ENCODE measurements at places on chromosomes 1 and 21. TPM values are rescaled to one million over a fixed set of nuclear protein-coding genes. Genes with fewer than 3 reads are reported as not detected.

- no peak for DNase-seq
- no peak overlapping the region for H3K4me3 ChIP-seq
- no peaks in the 10 kb centered on the region for H3K36me3 ChIP-seq
- no peaks in the 10 kb centered on the region for H3K27me3 ChIP-seq
Measured at GRCh38 chr1:202069662-202070061, 53.1 kb upstream of the GPR37L1 start.

GRCh38 chr1:178486100-178487069 lies 10.4 kb downstream of the CLEC20A start:
- no peaks in the 10 kb centered on the region for H3K36me3 ChIP-seq
- H3K4me1 ChIP-seq = peaks cover 23% of the 10 kb centered on the region
- DNase-seq = no peak
- H3K27me3 ChIP-seq = no peaks in the 10 kb centered on the region
- H3K27ac ChIP-seq = no peak overlapping the region

DNA sequence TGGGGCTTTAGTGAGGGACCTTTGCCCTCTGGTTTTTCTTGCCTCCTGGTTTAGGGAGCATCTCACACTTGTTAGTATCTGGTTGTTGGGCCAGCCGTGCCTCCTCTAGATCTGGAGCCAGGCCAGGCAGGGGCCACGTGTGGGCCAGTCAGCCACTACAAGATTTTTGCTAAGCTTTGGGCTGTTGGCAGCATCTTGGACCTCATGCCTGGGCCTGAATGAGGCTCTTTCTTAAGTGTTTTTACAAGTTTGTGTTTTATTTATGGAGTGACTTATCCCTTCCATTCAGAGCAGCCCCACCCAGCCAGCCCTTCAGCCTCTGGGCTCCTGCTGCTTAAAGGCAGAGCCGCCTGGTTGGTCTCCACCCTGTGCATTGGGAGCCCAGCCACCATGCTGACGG lies 1.6 kb upstream of the SH3BGRL3 start:
- no peaks in the 10 kb centered on the region for H3K36me3 ChIP-seq

GRCh38 chr21:43904331-43904781 lies 39.3 kb downstream of the AGPAT3 start:
- peaks cover 24% of the 10 kb centered on the region for H3K4me1 ChIP-seq
- H3K4me3 ChIP-seq = no peak overlapping the region
- H3K27me3 ChIP-seq = no peaks in the 10 kb centered on the region
- peaks cover 47% of the 10 kb centered on the region for H3K36me3 ChIP-seq

- peaks cover 22% of the 10 kb centered on the region for H3K4me1 ChIP-seq
- no peaks in the 10 kb centered on the region for H3K36me3 ChIP-seq
- H3K4me3 ChIP-seq = no peak overlapping the region
- H3K27me3 ChIP-seq = no peaks in the 10 kb centered on the region
Measured at GRCh38 chr1:225736437-225737098, 41.1 kb upstream of the SRP9 start.

DNA sequence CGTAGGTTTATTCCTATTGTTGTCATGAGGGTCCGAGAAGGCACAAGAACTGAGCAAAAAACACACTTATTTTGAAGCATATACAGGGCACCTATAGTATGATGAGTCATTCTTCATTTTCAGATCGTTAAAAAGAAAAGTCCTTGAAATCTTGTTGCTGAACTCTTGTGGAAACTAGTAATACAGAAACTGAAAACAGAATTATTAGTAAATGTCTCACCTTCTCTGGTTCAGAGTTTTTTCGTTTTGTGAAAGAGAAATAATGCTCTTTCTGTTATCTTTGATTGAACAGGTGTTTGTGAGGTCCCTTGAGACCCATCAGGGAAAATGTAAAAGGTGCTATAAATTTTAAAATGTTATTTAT lies 102.0 kb upstream of the COA6 start:
- H3K27me3 ChIP-seq = no peaks in the 10 kb centered on the region
- H3K4me3 ChIP-seq = no peak overlapping the region
- H3K27ac ChIP-seq = no peak overlapping the region
- no peaks in the 10 kb centered on the region for H3K36me3 ChIP-seq

DNA sequence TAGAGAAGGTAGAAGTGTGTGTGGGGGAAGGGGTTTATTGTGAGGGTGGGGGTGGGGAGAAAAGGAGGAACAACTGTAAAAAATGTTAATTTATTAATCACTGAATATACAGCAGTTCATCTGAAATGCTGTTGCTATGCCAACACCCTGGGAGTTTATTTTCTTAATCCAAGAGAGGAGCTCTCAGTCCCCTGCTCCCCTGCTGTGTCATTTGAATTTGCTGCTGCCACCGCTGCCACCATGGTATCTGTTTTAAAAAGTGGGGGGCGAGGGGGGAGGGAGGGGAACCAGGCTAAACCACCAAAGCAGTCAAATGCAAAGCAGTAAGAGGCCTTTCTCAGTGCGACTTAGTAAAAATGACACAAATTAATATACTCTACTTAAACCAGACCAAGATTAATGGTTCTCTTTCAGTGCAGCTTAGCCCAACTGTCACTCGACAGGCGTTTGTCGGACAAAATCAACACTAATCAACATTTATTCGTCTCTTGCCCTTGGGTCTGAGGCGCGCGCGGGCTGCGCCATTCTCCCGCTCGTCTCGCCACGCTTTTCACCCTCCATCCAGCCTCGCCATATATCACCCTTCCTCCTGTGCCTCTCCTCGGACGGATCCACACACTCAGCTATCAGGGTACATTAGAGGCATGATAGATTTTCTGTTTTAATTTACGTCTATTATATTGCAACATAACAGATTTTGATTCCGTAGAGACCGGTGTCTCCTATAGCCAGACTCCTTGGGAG lies 76.2 kb downstream of the PBX1 start:
- H3K36me3 ChIP-seq = no peaks in the 10 kb centered on the region
- DNase-seq = no peak
- H3K4me3 ChIP-seq = no peak overlapping the region
- H3K27ac ChIP-seq = no peak overlapping the region

DNA sequence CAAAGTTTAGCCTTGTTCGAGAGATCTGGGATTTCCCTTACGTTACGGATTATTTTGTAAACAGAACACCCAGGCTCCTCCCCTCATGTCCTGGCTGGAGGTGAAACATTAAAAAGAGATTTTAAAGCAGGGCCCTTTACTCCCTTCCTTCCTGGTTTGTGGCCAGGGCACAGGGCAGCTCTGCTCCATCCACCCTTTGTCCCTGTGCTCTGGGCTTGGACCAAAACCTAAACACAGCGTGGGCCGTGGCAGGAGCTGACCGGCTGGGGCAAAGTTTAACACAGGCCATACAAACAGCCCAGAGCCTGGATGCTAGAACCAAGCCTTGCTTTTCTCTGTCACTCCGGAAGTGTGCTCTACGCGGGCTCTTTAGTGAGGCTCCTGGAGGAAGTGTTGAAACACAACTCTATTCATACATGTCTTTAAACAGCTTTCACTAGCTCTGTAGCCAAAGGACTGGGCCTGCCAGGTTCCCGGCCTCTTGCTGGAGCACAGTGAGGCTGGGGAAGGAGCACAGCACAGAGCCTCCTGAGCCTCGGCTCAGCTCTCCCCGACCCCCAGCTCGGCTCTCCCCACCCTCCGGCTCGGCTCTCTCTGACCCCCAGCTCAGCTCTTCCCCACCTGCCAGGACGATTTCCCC lies 84.7 kb downstream of the PDE9A start:
- H3K4me3 ChIP-seq = no peak overlapping the region
- H3K27me3 ChIP-seq = no peaks in the 10 kb centered on the region
- peak overlapping the region; percentile 64 for H3K27ac ChIP-seq
- DNase-seq = no peak

DNA sequence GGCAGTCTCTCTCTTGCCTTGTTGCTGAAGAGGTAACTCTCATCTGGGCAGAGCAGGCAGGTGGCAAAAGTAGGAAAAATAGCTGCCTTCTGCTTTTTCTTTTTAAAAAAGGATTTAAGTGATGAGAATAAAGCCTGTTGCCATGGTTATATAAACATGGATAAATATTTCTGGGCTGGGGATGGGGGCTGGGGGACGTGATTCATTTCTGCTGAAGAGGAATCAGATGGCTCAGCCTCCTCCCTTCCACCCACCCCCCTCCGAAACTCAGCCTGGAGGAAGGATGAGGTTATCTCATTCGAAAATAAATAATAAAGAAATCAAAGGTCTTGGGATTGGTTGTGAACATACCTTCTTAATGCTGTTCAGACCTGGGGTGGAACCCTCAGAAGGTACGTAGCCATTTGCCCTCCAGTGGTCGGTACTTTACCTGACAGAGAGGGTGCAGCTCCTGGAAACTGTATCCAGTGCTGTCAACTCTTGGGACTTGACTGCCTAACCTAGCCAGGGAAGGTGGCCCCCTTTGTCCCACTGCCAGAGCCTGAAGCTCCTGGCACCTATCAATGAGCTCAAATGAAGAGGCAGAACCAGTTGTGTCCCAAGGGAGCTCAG lies 3.8 kb upstream of the INKA2 start:
- peaks cover 24% of the 10 kb centered on the region for H3K4me1 ChIP-seq
- H3K36me3 ChIP-seq = no peaks in the 10 kb centered on the region
- H3K4me3 ChIP-seq = no peak overlapping the region

The RPE65 gene
- not detected for total RNA-seq

- H3K27me3 ChIP-seq = no peaks in the 10 kb centered on the region
- DNase-seq = no peak
- peaks cover 10% of the 10 kb centered on the region for H3K36me3 ChIP-seq
- no peak overlapping the region for H3K27ac ChIP-seq
- H3K4me1 ChIP-seq = no peaks in the 10 kb centered on the region
Measured at GRCh38 chr1:151783796-151784195, 6.5 kb downstream of the TDRKH start.

DNA sequence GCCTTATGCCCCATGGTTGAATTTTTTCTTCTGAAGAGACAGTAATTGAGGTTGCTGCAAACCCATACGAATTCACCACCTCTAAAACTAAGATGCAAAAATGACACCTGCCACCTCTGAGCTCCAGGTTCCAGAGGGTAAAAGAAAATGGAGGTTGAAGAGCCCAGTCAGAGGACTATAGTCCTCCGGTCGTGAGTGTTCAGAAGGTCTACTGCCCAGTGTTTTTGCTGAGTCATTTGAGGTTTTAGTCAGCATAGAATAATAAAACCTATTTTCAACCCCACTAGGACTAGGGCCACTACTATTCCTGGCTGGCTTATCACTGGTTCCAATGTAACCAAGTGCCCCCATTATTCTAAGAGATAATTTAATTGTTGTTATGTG lies 12.9 kb upstream of the SLAMF7 start:
- no peak overlapping the region for H3K4me3 ChIP-seq
- no peaks in the 10 kb centered on the region for H3K27me3 ChIP-seq
- no peaks in the 10 kb centered on the region for H3K4me1 ChIP-seq
- no peaks in the 10 kb centered on the region for H3K36me3 ChIP-seq

DNA sequence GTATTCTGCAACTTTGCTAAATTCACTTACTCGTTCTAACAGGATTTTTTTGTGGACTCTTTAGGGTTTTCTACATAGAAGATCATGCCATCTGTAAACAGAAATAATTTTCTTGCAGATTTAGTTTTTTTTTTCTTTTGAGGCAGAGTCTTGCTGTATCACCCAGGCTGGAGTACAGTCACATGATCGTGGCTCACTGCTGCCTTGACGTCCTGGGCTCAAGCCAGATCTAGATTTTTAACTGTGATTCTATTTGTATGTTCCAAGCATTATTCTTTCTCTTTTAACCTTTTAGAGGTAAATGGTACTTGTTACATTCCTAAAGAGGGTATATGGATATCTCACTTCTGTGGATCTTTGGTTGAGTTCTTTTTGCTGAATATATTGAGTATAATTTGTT lies 18.6 kb downstream of the FABP3 start:
- H3K36me3 ChIP-seq = peaks cover 83% of the 10 kb centered on the region
- no peak overlapping the region for H3K27ac ChIP-seq
- DNase-seq = no peak
- no peaks in the 10 kb centered on the region for H3K27me3 ChIP-seq
- no peaks in the 10 kb centered on the region for H3K4me1 ChIP-seq

The KIRREL1 gene
- 56.7 TPM for total RNA-seq

GRCh38 chr1:42322577-42322976 lies 12.5 kb downstream of the FOXJ3 start:
- no peak for DNase-seq
- H3K36me3 ChIP-seq = no peaks in the 10 kb centered on the region
- peaks cover 19% of the 10 kb centered on the region for H3K4me1 ChIP-seq
- H3K27ac ChIP-seq = peak overlapping the region; percentile 33
- no peaks in the 10 kb centered on the region for H3K27me3 ChIP-seq

The MAB21L3 gene
- 0.26 TPM for total RNA-seq

GRCh38 chr1:22625262-22625925 lies 11.0 kb upstream of the C1QA start:
- H3K36me3 ChIP-seq = no peaks in the 10 kb centered on the region
- H3K4me3 ChIP-seq = no peak overlapping the region
- no peak overlapping the region for H3K27ac ChIP-seq
- no peak for DNase-seq
- peaks cover 96% of the 10 kb centered on the region for H3K27me3 ChIP-seq

DNA sequence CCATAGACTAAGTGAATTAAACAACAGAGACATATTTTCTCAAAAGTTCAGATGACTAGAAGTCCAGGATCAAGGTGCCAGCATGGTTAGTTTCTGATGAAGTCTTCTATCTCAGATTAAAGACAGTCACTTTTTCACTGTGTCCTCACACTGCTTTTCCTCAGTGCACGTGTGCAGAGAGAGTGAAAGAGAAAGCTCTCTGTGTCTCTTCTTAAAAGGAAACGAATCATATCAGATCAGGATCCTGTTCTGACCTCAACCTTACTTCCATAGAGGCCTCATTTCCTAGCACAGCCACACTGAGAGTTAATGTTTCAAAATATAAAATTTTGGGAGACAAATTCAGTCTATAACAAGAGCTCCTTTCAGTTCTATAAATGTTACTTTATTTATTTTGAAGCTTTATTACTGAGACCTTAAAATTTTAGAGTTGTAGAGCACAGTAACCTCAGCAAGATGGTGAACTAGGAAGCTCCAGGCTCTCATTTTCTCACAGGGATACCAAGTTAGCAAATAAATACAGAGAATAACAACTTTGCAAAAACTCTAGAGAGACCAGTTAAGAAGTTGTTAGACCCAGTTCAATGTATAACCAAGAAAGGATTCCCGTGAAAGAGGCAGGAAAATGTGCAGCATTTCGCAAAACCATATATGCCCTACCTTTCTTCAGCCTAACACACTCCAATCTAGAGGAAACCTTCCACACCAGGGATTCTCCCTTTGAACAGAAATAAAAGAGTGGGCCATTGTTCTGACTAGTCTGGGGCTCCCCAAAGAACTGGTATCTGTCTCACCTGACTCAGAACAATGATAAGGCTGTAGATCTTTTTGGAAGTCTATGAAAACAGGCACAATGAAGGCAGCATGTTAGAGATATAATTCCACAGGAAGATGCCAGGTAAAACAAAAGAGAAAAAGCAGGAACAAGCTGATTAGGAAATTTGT lies 372.2 kb downstream of the MRPL39 start:
- H3K4me3 ChIP-seq = no peak overlapping the region
- H3K27ac ChIP-seq = no peak overlapping the region
- H3K4me1 ChIP-seq = no peaks in the 10 kb centered on the region

The DISC1 gene
- 3.9 TPM for total RNA-seq

GRCh38 chr1:171644805-171645483 lies 7.5 kb downstream of the MYOC start:
- no peaks in the 10 kb centered on the region for H3K36me3 ChIP-seq
- H3K4me3 ChIP-seq = no peak overlapping the region
- no peak overlapping the region for H3K27ac ChIP-seq
- H3K4me1 ChIP-seq = no peaks in the 10 kb centered on the region
- no peaks in the 10 kb centered on the region for H3K27me3 ChIP-seq
- peak; percentile 64 for DNase-seq

GRCh38 chr1:159200769-159201168 lies 3.9 kb upstream of the ACKR1 start:
- no peak for DNase-seq
- H3K36me3 ChIP-seq = no peaks in the 10 kb centered on the region
- no peaks in the 10 kb centered on the region for H3K27me3 ChIP-seq
- H3K4me3 ChIP-seq = no peak overlapping the region
- H3K27ac ChIP-seq = no peak overlapping the region
- H3K4me1 ChIP-seq = no peaks in the 10 kb centered on the region
